RCC 7860 (cell line): ENCODE measurements at places on chromosomes 7 and 10.

DNA sequence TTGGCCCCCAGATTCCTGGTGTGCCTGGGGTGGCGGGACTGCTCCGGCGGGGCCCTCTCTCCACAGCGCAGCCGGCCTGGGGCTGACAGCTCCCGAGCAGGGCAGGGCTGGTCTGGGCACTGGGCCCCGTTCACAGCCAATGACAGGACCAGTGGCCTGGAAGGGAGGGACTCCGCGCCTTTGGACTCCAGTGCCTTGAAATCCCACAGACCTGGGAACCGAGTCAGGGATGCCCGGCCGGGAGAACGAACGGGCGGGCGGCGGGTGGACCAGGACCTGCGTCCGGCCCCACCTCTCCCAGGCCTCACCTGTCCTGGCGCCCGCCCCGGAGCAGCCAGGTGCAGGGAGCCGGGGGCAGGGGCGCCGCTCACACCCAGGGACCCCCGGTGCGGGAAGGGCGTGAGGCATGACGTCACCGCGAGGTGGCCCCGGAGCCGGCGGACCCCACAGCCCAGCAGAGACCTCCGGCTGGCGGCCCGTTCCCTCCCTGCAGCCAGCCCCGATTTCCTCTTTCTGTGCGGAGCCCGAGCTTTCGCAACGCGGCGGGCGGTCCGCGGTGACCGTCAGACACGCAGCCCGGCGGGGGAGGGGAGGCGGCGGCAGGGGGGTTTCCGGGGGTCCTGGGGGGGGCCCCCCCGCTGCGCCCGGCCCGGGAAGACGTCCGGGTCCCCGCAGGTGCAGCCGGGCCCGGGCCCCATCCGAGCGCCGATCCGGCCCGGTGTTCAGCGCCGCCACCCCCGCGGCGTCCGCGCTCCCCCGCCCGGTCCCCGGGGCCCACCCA is 743 bp downstream of the ADAP1 start:
- no peak for DNase-seq

- no peak for DNase-seq
Measured at GRCh38 chr10:132390170-132390920, 6.7 kb upstream of the PWWP2B start.

DNA sequence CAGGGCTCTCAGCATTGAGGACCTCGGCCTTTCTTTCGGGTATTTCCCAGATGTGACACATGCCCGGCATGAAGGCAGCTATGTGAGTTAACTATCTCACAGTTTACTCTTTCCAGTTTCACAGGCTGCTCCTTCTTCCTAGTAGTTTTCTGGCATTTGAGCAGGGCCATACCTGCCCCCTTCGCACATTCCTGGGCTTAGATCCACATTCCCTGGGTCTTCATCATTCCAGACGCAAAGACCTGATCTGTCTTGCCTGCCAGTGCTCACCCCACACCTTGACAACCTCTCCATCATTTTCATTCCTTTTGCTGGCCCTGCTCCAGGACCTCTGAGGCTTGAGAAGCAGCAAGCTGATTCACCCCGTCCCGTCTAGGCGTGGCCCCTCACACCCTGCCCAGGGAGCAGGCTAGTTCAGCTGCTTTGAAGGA is 227.5 kb downstream of the WDR11 start:
- peak; percentile 82 for DNase-seq

DNA sequence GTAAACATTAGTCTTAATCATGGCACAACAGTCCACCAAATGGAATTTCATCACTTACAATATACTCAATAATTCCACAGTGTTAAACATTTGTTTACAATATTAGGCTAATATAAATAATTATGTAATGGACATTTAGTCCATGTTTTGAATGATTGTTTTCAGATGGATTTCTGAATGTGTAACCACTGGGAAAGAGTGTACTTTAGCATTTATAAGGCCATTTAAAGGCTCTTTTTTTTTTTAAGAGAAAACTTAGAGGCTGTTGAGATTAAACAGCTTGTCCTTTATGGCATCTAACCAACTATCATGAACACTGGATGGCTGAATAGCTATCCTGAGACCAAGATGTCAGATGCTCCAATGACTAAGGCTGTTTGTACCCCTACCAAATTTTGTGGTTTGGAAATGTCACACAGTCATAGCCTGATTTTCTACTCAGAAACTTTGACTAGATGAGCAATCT is 248.3 kb upstream of the GLI3 start:
- no peak for DNase-seq

GRCh38 chr7:108181073-108181985 is 51.2 kb upstream of the LAMB4 start:
- DNase-seq: peak; percentile 64

DNA sequence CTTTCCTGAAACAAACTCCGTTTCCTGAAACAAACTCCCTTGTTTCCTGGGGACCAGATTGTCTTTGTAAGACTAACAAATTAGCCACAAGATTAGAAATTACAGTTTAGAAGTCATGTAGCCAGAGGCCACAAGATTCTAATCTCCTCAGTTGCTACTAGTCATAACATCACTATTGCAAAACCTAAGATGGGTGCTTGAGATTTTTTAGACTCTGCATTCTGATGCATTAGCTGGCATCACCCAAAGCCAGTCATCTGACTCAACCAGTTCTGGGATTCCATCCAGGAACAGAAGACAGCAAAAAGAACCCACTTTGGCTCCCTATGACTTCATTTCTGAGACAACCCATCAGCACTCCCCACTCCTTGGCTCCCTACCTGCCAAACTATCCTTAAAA is 367.9 kb upstream of the MBL2 start:
- peak; percentile 50 for DNase-seq

DNA sequence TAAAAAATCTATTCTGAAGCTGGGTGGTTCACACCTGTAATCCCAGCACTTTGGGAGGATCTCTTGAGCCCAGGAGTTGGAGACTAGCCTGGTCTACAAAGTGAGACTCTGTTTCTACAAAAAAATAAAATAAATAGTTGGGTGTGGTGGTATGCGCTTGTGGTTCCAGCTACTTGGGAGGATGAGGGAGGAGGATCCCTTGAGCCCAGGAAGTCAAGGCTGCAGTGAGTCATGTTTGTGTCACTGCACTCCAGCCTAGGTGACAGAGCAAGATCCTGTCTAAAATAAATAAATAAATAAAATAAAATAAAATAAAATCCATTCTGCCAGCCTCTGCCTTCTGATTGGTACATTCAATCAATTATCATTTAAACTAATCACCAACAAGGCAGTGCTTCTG is 17.5 kb downstream of the ZNF33A start:
- DNase-seq: peak; percentile 31

GRCh38 chr7:45715471-45716352 is 141.5 kb downstream of the ADCY1 start:
- no peak for DNase-seq

GRCh38 chr7:70588191-70588921 is 543.6 kb upstream of the GALNT17 start:
- DNase-seq: no peak

DNA sequence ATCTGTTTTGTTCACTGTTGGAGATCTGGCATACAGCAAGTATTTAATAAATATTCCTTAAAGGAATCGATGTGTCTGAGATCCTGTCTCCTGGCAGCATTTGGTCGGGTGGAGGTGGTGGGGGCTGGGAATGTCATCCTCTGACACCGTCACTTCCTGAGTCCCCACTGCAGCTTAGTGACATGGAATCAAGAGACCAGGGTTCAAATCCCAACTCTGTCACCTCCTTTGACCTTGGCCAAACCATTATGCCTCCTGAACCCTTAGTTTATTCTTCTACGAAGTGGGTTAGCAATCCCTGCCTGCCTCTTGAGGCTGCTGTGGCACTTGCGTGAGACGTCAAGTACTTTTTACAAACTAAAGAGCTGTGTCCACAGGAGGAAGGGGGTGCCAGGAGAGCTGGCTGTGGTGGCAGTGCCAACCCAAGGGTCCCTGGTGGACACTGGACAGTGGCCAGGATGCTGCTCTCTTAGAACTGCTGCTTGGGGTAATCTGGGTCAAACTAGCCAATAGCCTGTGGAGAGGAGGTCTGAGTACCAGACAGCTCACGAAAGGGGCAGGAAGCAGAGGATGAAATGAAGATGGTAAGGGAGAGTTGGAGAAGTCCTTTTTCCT is 8.0 kb upstream of the ZMIZ1 start:
- no peak for DNase-seq

DNA sequence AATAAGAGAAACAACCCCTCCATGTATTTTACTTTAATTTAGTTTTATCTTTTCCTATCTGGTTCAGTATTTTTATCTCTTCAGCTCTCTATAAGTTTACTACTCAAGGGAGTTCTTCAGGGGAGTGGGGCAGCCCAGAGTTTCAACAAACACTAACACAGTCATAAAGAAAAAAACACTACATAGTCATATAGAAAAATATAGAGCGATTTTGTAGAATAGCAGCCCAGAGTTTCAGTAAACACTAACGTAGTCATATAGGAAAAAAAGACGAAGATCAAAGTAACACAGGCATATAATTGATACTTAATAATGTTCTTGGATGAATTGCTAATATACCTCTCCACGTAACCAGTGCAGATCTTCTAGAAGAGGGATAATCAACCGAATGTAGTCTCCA is 54.7 kb downstream of the PON1 start:
- no peak for DNase-seq

DNA sequence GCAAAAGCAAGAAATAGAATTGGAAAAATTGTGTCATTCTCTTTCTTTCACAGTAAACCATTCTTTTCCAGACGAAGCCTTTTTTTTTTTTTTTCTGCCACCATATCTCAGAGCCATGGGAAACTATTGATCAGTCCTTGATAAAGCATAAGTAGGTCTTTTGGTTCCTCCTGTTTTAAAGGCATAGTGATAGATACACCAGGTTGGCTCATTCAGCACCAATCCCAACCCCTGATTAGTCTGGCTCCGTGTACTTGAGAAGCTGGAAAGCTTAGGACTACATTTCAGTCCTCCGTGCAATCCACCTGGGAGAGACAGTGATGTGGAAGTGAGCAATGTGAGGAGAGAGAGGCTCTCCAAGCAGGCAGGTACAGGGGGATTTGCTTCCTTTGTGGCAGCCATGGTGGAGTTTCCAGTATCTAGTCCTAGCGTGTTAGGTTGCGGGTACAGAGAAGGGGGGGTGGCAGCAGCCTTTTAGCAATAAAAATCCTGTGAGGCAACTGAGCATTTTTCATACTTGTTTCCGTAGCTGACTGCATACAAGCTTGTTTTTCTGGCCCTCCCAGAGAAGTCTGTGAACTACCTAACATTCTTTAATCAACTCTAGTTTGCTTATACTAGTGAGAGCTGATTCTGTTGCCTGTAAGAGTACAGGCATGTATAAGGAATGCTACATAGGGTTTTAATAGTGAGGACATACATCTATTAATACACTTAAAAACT is 127.4 kb upstream of the CTTNBP2 start:
- no peak for DNase-seq

DNA sequence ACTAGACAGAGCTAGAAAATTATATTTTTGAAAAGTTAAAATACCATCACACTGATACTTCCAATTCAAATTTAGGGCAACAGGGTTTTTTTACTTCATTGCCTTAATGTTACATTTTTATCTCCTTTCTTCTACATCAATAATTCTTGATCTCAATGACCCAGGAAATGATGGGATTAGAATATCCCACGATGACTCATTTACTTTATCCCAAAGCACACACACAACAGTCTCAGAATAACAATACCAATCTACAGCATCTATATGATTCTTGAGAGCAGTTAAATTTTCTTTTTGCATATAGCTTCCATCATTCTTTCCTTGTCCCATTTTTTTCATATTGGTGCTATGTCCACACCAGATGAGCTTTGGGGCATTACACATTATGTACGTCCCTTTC is 98.4 kb upstream of the EEPD1 start:
- DNase-seq: no peak

DNA sequence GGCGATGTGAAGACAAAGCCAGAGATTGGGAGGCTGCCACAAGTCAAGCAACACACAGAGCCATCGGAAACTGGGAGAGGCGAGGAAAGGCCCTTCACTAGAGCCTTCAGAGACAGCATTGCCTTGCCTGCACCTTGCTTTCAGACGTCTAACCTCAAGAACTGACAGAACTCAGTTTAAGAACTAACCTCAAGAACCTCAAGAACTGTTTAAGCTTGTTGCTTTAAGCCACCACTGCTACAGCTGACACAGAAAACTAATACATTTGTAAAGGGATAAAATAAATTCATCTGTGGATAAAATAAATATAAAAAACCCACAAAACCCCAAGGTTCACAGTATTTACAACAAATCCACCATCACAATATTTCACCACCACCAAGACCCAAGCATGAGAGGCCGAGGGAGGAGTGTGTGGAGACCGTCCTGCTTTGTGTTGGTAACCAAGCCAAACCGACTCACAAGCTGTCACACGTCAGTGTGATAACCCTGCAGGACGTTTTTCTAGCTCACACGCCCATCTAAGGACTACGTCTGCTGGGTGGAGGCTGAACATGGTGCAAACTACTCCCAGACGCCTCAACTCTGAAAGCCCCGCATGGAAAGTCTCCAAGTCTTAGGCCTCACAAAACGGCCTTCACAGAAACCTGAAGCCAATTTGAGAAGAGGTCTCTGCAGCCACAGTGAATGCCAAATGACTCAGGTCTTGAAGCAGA is 116.8 kb downstream of the ABLIM1 start:
- DNase-seq: peak; percentile 37

DNA sequence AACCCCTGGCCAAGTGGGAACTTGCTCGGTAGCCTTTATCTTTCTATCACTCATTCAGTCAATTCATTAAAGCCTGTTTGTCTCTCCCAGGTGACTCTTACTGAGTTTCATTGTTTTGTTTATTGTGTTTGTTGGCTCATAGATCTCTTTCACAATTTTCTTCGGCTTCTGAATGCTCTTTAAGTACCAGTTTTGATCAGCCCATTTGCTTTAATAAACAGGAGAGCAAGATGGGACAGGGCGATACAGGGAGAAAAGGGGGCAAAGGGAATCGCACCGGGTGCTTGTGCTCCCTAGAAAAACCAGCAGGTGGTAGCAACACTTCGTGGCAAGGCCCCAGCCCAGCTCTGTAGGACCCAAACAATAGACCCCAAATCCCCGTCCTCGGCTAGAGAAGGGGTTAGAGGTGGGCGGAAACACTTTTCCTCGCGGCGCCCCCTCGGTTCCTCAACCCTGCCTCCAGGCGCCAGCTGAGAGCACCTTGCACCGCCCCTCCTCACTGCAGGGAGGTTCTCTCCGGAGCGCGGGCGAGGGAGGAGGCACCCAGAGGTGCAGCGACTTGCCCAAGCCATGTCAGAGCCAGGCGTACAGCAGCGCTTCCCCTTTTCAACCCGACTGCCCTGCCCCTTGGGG is 1.0 kb upstream of the EPHB6 start:
- DNase-seq: no peak

DNA sequence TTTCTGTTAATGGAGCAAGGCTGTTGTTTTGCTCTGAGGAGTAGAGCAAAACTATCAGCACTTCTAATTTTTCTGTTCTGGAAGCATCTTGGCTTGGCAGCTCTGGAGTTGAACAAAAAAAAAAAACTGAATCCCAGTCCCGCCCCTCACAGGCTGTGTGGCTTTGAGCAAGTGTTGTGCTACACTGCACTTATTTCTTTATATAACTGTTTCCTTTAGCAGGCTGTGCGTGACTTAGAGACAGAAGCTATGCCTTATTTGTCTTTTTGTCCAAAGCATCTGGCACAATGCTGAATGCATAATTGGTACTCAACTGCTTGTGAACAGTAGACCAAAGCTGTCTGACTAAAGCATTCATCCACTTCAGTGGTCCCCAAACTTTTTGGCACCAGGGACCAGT is 96.1 kb downstream of the AMPH start:
- DNase-seq: no peak

GRCh38 chr7:83866582-83866981 is 217.6 kb upstream of the SEMA3E start:
- no peak for DNase-seq

GRCh38 chr10:117540640-117541404 is 1.7 kb upstream of the EMX2 start:
- DNase-seq: no peak
